Osteocyte (in vitro differentiated cells): ENCODE measurements at places on chromosomes 7 and 10. TPM values are rescaled to one million over a fixed set of nuclear protein-coding genes. Genes with fewer than 3 reads are reported as not detected.
A peak's percentile ranks its signal among the peaks of the same experiment; 100 is the strongest.

DNA sequence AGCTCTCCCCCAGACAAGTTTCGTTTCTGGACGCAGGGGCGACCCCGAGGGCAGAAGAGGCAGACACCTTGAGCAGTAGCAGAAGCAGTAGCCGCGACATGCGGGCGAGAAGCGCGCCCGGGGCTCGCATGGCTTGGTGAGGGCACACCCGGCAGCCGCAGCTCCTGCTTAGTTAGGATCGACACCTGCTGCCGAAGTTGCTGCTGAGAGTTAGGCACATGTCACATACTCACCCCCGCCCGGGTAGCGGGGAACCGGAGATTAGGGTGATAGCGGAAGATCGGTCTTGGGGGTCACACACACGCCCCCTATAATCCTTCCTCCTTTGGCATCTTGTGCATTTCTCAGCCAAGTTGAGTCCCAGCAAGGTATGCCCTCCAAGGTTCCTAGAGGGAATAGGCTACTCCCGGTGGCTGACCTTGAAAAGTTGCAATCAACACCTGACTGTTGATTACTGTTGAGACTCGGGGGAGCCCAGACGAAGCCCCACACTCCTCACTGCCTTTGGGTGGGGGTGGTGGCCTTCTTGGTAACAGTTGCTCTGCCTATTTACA lies 668 bp downstream of the GPR37 start:
- DNase-seq: peak; percentile 85
- peak overlapping the region; percentile 94 for H3K4me3 ChIP-seq
- peaks cover 30% of the 10 kb centered on the region for H3K4me1 ChIP-seq
- H3K27ac ChIP-seq: peak overlapping the region; percentile 81
- no peaks in the 10 kb centered on the region for H3K27me3 ChIP-seq
- H3K36me3 ChIP-seq: peaks cover 19% of the 10 kb centered on the region

The TRUB1 gene
- total RNA-seq: 15.9 and 18.5 TPM in 2 replicates

DNA sequence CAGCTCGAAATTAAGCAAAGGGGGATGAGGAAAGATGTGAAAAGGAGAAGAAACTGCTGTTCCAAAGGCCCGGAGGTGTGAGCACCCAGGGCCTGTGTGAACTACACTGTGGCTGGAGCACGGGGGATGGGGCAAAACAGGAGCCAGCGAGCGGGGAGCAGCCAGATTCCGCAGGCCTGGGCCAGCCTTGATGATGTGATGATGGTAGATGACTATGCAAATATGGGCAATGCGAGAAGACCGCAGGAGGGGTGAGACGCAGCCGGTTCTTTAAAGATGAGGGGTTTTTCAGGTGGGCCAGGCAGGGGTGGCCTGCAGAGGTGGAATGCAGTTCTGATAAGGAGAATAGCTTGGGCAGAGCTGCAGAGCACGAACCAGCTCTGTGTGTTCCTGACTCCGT lies 61.5 kb downstream of the LANCL2 start:
- DNase-seq: no peak
- peaks cover 13% of the 10 kb centered on the region for H3K36me3 ChIP-seq

- no peak for DNase-seq
- H3K27me3 ChIP-seq: peaks cover 13% of the 10 kb centered on the region
- peaks cover 4% of the 10 kb centered on the region for H3K4me1 ChIP-seq
- H3K27ac ChIP-seq: no peak overlapping the region
- H3K4me3 ChIP-seq: no peak overlapping the region
Measured at GRCh38 chr7:127632276-127632910, 14.5 kb upstream of the PAX4 start.

GRCh38 chr10:78408671-78409472 lies 375.2 kb downstream of the RPS24 start:
- H3K4me3 ChIP-seq: no peak overlapping the region
- H3K36me3 ChIP-seq: no peaks in the 10 kb centered on the region
- H3K4me1 ChIP-seq: peaks cover 12% of the 10 kb centered on the region
- H3K27ac ChIP-seq: no peak overlapping the region
- peaks cover 38% of the 10 kb centered on the region for H3K27me3 ChIP-seq
- no peak for DNase-seq

The JCAD gene
- total RNA-seq: 7.5 and 7.7 TPM in 2 replicates

GRCh38 chr7:92584953-92585352 lies 5.2 kb downstream of the FAM133B start:
- no peak for DNase-seq
- no peak overlapping the region for H3K4me3 ChIP-seq
- peaks cover 40% of the 10 kb centered on the region for H3K4me1 ChIP-seq
- peaks cover 3% of the 10 kb centered on the region for H3K36me3 ChIP-seq

DNA sequence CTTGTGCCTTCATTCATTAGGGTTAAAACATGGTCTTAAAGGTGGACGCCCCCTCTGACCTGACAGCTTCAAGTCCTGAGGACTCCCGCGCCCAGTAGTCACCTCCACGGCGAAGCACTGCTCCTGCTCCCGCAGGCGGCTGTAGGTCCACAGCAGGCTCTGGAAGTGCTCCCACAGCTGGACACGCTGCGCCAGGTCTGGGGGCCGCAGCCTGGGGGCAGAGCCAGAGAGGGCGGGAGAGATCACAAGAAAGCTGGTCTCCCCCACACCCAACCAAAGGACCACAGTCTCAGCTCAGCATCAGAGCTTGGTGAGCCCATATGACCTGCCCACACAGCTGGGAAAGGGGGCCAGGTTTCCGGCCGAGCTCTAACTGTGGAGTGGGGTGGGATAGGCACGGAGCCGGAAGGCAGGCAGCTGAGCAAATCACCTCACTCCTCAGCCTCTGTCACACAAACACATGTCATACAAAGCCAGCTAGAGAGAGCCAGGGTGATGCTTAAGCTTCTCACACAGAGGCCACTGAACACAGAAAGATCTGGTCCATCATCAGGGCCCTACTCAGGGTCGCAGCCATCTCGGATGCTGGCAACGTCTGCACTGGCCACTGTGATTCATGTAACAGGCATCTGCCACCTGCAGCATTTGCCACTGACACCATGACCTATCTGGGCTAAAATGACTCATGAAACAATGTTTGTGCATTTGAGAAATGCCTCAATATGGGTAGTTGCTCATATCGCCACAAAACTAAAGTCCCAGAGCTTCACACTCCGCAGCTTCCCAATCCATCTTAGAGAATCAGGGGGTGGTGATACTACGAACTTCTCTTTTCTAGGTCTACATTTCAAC lies 12.6 kb downstream of the HPS1 start:
- no peak overlapping the region for H3K4me3 ChIP-seq
- DNase-seq: peak; percentile 73
- peaks cover 56% of the 10 kb centered on the region for H3K36me3 ChIP-seq
- no peaks in the 10 kb centered on the region for H3K4me1 ChIP-seq
- H3K27ac ChIP-seq: no peak overlapping the region
- H3K27me3 ChIP-seq: no peaks in the 10 kb centered on the region

GRCh38 chr10:123507298-123507697 lies 158.9 kb upstream of the GPR26 start:
- H3K27me3 ChIP-seq: no peaks in the 10 kb centered on the region
- H3K4me1 ChIP-seq: no peaks in the 10 kb centered on the region
- H3K4me3 ChIP-seq: no peak overlapping the region
- no peak overlapping the region for H3K27ac ChIP-seq
- DNase-seq: no peak

The PRRT4 gene
- total RNA-seq: 0.44 and 0.54 TPM in 2 replicates

DNA sequence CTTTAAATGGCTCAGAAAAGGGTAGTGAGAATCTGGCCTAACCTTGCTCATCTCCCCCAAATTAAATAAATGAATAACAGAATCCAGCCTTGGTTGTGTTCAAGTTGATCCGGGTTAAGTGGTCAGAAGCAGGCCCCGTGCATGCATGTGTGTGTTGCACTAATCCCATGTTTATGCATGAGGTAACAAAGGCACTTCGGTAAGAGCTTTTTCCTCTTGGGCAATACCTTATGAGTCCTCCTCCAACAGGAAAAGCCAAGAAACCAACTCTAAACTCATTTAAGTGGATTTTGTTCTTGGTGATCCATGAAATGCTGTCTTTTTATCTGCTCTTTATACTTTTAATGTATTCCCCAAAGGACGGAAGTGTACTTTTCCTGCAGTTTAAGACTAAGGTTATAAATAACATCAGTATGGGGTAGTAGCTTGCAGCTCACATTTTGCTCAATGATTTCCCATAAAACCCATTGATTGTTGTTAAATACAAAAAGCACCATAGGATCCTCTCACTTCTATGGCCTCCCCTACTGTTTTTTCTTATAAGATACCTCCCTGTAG lies 104.9 kb upstream of the YAE1 start:
- H3K27me3 ChIP-seq: peaks cover 25% of the 10 kb centered on the region
- no peak overlapping the region for H3K27ac ChIP-seq
- DNase-seq: no peak
- no peaks in the 10 kb centered on the region for H3K36me3 ChIP-seq
- H3K4me1 ChIP-seq: peaks cover 2% of the 10 kb centered on the region
- H3K4me3 ChIP-seq: no peak overlapping the region

DNA sequence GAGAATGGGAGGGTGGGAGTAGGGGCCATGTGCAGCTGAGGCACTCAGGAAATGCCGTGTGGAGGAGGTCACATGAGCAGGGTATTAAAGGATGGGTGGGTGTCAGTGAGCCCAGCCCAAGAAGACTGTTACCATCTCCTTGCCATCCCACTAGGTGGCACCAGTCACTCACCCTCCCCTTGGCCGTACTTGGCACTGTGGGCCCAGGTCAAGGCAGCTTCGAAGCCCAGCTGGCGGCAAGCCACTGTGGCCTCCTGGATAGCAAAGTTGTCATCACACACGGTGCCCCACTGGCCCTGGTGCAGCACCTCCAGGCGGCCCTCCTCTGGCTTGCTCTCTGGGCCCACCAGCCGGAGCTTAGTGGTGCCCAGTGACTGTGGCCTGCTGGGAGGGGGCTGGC lies 5.4 kb downstream of the LOXL4 start:
- peaks cover 12% of the 10 kb centered on the region for H3K4me1 ChIP-seq
- no peaks in the 10 kb centered on the region for H3K36me3 ChIP-seq
- no peaks in the 10 kb centered on the region for H3K27me3 ChIP-seq
- H3K4me3 ChIP-seq: no peak overlapping the region

GRCh38 chr10:6530211-6530840 lies 49.8 kb downstream of the PRKCQ start:
- H3K4me1 ChIP-seq: no peaks in the 10 kb centered on the region
- no peaks in the 10 kb centered on the region for H3K36me3 ChIP-seq
- H3K4me3 ChIP-seq: no peak overlapping the region
- H3K27ac ChIP-seq: no peak overlapping the region
- H3K27me3 ChIP-seq: peaks cover 4% of the 10 kb centered on the region

- H3K4me3 ChIP-seq: no peak overlapping the region
- no peak overlapping the region for H3K27ac ChIP-seq
- H3K36me3 ChIP-seq: no peaks in the 10 kb centered on the region
Measured at GRCh38 chr10:49076319-49076718, 39.0 kb downstream of the VSTM4 start.

DNA sequence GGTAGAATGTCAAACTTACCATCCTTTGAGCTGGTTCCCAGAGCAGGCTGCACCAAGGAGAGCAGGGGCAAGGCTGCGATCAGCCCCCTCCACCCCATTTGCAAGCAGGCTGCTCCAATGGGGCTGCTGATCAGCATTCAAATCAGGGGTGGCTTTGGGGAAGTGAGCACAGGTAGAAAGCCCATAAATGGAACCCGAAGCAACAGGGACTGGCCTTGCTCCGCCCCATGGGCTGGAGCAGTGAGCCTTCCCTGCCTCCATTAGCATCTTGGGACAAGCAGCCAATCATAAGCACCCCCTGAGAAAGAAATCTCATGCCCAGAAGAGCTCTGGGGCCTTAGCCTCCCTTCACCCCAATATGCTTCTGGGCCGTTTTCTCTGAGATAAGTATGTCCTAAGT lies 4.0 kb upstream of the PKD1L1 start:
- H3K4me3 ChIP-seq: no peak overlapping the region
- no peak for DNase-seq
- H3K27me3 ChIP-seq: no peaks in the 10 kb centered on the region

DNA sequence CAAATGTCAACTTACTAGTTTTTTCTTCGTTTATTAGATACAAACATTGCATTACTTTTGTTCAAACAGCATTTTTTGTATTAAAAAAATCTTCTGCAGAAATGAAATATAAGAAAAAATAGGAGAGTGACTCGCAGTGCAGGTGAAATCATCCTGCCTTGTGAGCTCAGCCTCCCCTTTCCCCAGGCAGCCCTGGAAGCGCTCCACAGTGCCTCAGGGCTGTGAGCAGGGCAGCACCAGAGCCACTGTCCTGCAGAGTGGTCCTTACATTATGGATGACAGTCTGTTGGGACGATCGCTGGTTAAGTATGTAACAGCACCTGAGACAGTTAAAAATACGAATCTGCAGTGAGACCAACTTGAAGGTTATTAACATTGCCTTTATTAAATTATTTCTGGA lies 695.4 kb upstream of the POM121L12 start:
- no peak overlapping the region for H3K4me3 ChIP-seq
- H3K27me3 ChIP-seq: no peaks in the 10 kb centered on the region
- DNase-seq: no peak
- H3K27ac ChIP-seq: no peak overlapping the region
- H3K4me1 ChIP-seq: no peaks in the 10 kb centered on the region

The HMX2 gene
- not detected in 2 replicates for total RNA-seq

DNA sequence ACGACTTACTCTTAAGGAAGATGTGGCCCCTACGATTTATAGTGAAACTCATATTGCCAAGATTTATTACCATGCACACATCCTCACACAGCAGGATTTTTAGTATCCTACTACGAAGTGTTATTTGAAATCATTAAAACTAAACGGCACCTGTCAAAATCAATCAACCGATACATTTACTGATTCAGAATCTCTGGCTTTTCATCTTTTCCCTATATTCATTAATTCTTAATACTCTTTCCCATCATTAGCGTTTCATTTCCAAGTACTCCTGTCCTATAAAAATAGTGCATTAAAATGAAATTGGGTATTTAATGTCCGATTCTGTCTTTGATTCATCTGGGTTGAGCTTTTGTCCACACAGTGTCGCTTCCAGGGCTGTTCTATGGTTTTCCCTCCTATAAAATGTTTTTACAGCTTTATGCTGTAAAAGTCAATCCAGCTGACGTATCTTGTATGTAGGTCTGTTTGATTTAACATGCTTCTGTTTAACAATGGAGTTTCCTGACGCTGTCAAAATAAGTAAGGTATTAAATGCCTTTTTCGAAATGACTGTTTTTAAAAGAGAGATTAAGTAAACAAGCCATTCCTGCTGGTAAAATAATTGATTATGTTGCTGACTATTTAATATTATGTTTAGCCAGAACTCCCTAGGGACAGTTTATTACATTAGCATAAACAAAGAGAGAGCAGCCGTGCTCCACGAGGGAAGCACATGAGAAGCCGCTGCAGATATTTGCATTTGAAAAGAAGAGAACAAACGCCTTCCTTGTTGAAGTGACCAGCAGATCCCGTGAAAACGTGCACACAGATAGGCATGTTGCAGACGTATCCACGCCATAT lies 22.3 kb upstream of the SFMBT2 start:
- no peaks in the 10 kb centered on the region for H3K36me3 ChIP-seq
- H3K27me3 ChIP-seq: peaks cover 12% of the 10 kb centered on the region
- no peak for DNase-seq
- H3K4me3 ChIP-seq: no peak overlapping the region
- no peaks in the 10 kb centered on the region for H3K4me1 ChIP-seq

The ADK gene
- total RNA-seq: 47.0 and 50.0 TPM in 2 replicates
